ENCODE measurements at places on chromosomes 13 and 19.

DNA sequence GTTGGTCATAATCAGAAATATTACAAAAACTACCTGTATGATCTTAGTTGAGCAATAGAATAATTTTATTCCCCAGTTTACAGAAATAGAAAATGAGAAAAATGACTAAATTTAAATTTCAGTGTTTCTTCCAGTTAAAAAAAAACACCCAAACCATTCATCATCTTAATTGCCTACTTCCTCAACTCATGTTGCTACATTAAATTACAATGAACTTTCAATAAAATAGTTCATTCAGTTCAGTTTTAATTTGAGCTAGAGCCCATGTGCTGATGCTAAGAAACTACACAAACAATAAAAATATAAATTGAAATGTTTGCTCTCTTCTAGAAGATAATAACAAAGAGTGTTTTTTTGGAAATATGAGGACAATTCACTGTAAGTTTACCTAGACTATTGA is 820.4 kb downstream of the SLITRK6 start:
- no peak for DNase-seq

DNA sequence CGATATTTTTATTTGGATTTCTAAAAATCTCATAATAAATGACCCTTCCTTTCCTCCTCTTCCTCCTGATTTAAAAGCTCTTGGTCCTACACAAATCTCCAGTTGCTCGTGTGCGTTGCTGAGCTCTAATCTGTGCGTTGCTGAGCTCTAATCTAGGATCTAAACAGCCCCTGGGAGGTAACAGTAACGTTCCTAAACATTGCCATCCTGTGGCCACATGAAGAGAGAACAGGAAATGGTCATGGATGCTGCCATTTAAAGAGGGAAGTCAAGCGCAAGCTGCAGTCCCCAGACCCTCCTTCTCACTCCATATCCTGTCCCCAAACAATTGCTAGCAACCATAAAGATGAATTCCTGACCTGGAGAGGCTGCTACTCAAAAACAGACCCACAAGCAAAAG is 170.8 kb downstream of the NUFIP1 start:
- no peak for DNase-seq

GRCh38 chr13:53642306-53642705 is 613.7 kb downstream of the OLFM4 start:
- DNase-seq, result no peak

DNA sequence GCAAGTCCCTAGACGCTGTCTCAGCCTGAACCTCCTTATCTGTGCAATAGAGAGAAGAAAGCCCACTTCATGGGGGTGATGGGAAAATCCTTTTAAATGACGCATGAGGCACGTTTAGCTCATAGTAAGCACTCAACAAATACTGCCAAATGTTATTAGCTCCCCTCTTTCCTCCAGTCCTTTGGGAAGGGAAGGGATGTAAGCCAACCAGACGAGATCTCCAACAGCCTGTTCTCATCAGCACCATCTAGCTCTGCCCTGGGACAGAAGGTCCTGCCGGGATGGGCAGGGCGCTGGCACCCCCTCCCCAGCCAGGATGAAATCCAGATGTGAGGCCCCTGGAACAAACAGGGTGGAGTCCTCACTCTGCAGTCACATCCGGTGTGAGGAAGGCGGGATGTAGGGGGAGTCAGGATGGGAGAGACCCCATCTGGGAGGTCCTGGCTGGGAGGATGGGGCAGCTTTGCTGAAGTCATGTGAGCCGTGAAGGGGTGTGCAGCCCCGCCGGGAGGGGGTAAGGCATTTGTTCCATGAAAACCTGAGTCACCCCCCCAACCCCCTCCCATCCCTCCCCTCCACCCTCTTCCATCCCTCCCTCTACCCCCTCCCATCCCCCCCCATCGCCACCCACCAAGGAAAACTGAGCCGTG is 4.6 kb downstream of the S1PR2 start:
- no peak for DNase-seq

DNA sequence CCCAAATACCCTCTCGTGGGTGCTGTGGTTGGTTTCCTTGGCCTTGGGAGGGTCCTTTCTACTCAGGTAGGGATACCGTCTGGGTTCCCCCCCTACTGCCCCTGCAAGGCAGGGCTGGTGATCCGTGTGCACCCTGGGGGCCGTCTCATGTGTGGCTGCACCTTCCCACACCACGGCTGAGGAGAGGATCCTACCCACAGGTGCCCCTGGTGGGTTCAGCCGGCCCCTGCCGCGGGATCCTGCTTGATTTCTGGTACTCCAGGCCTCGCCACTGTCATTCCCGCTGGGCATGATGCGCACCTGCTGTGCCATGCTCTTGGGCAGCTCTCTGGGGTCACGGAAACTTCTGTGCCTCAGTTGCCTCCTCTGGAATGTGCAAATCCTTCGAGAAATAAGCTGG is 30.8 kb downstream of the EFNA2 start:
- no peak for DNase-seq

- DNase-seq, result no peak
These were observed 304.4 kb upstream of the NBEA start for GRCh38 chr13:34637636-34638035.

- no peak for DNase-seq
These were observed 13.9 kb upstream of the GNA11 start for GRCh38 chr19:3080286-3080685.
